ENCODE measurements at places on chromosomes 6 and 20. TPM values are rescaled to one million over a fixed set of nuclear protein-coding genes. Genes with fewer than 3 reads are reported as not detected.

The MUC21 gene
- total RNA-seq: not detected

The CRISP2 gene
- 0.06 TPM for total RNA-seq

The BPIFB4 gene
- not detected for total RNA-seq

The APCDD1L gene
- 1.7 TPM for total RNA-seq

The LY6G6C gene
- total RNA-seq: not detected

The SIRPD gene
- total RNA-seq: not detected

The KIF13A gene
- 12.5 TPM for total RNA-seq

The HTR1E gene
- not detected for total RNA-seq

The DDAH2 gene
- total RNA-seq: 87.2 TPM

The BTBD3 gene
- 35.1 TPM for total RNA-seq

The DCDC2 gene
- 142 TPM for total RNA-seq

The WFDC12 gene
- not detected for total RNA-seq

The PI3 gene
- not detected for total RNA-seq

The MPIG6B gene
- not detected for total RNA-seq

The SPATA25 gene
- 0.87 TPM for total RNA-seq

The UST gene
- 1.1 TPM for total RNA-seq

The CAP2 gene
- total RNA-seq: 5.5 TPM

The CPXM1 gene
- 39.6 TPM for total RNA-seq

The FAM162B gene
- total RNA-seq: 0.23 TPM

The DEFB132 gene
- total RNA-seq: not detected

The TRIM38 gene
- total RNA-seq: 3.0 TPM
